Stimulated activated CD8-positive, alpha-beta memory T cell treated with anti-CD3 and anti-CD28 coated beads, Interleukin-12 subunit alpha, Interleukin-12 subunit beta, amount 100 ng/mL, for 4 hours (primary cell): ENCODE measurements at places on chromosomes 11 and 22.

DNA sequence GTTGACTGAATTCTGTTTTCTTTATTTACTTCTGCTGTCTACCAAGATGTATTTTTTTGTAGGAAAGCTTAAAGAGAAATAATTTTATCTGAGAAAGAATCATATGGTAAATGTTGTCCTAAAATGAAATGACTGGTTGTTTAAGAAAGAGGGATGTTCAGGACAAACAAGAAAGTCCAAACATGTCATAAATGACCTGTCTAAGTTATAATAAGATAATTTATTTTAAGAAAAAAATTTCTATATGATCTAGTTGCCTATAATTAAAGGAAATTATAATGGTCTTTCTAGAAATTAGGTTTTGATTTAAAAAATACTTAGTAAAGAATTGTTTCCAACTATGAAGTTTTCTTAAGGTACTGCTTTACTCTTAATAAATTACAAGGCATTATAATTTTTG lies 10.5 kb downstream of the SCGB2A2 start:
- no peak for DNase-seq

DNA sequence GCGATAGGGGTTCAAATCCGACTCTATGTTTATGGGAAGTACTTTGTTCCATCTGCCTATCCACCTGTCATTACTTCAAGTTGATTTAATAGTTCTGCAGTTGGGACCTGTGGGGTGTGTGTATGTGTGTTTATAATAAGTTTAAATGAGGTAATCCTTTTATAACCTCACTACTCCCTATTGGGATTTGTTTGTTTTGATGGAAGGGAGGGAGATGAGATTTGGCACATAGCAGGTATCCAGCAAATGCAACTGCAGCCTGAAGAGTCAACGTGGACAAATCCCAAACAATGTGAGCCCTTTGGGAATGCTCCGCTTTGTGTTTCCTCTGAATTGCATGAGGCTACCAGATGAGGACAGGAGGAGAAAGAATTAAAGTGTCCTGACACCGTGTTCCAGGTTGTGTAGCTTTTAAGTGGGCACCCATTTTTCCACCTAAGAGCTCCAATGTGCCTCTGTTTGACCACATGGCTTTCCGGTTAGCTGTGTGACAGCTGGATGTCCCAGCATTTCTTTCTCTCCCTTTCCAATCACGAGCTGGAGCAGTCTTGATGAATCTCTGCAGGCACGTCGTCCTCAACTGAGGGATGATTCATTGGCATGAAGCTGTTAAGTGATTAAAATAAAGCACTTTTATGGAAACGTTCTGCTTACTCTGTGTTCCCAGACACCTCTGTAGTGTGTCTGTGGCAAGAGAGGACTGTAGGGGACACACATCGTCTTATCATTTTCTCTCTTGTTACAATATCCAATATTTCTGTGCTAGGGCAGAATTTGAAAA lies 610.7 kb downstream of the NTM start:
- no peak for DNase-seq

DNA sequence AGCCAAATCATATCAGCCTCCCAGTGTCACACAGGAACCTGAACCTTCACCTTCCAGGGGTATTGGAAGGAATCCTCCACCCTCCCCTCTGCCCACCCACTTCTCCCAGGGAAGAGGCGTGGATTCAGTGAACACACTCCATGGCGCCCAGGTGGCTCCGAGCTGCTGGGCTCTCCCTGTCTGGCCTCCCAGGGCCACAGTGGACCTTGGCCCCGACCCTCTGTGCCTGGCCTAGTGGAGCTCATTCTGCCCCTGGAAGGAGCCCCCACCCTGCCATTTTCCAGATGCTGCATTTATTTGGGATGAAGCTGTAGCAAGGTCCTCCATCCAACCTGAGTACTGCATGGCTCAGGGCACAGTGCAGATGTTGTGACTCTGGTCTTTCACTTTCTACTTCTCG lies 1340.1 kb downstream of the TBC1D22A start:
- DNase-seq: no peak

GRCh38 chr11:79108851-79109250 lies 332.0 kb downstream of the TENM4 start:
- DNase-seq: no peak

- DNase-seq: no peak
Measured at GRCh38 chr11:66958956-66959274, 732 bp upstream of the PC start.

GRCh38 chr11:125921042-125921441 lies 16.7 kb downstream of the DDX25 start:
- no peak for DNase-seq

GRCh38 chr22:44575381-44576268 lies 77.6 kb upstream of the RTL6 start:
- no peak for DNase-seq

- DNase-seq: no peak
Measured at GRCh38 chr11:16804104-16804947, 65.9 kb downstream of the C11orf58 start.

DNA sequence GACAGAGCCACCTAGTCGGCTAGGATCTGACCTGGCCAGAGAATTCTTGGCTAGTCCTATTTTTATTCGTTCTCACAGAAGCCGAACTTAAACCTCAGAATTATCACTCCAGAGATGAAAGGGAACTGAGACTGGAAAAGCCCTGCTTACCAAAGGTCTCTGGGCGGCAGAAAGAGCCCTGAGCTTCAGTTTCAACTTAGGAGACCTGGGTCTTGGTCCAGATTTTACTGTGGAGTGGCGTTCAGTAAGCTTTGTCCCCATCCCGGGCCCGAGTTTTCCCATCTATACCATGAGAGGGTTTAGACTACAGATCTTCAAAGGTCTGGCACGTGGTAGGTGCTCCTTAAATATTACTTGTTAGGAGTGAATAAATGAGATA lies 516 bp downstream of the NEU3 start:
- DNase-seq: no peak

- peak; percentile 49 for DNase-seq
Measured at GRCh38 chr11:115504276-115505158, at the start of gene CADM1. Gene CADM1 (minus strand): TSS chr11:115504415.

DNA sequence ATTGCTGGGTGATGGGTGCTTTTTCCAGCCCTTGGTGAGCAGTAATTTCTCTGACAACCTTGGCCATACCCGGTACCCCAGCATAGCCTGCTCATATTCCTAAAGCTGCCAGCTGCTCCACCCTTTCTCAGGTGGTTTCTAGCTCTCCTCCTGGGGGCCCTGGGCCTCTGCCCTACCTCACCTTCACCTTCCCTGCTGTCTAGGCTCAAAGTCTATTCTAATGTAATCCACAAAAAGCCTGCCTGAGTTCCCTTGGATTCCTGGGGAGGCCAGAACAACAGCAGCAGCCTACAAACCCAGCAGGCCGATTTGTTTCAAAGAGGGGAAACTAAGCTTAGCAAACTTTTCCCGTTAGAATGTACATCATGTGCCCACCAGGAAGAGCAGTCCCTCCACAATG lies 117.6 kb downstream of the DSCAML1 start:
- DNase-seq: no peak

GRCh38 chr11:57703341-57703740 lies 8.7 kb downstream of the MED19 start:
- DNase-seq: no peak

GRCh38 chr11:12785901-12786300 lies 111.7 kb downstream of the TEAD1 start:
- DNase-seq: no peak

DNA sequence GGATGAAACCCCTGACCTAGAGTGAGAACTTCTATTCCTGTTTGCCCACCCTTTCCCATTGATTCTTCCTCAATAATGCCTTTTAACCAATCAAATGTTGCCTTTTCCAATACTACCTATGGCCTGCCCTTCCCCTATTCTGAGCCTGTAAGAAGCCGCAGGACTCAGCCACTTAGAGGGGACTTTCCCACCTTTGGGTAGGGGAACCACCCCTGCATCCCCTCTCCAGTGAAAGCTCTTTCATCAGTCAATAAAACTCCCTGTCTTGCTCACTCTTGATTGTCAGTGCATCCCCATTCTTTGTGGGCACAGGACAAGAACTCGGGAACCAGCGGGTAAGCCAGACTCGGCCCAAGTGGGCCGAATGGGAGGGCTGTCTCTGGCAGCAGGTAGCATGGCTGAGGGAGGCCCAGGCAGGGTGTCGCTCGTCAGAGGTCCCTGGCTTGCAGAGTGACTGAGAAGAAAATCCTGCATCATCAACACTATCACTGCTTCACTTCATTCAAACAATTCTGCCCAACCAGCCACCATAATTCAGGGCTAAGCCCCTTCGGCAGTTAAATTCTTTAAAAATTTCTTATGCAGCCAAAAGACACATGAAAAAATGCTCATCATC lies 30.4 kb downstream of the LDHAL6A start:
- no peak for DNase-seq

- DNase-seq: no peak
Measured at GRCh38 chr11:96167787-96168186, 175.2 kb downstream of the MAML2 start.

DNA sequence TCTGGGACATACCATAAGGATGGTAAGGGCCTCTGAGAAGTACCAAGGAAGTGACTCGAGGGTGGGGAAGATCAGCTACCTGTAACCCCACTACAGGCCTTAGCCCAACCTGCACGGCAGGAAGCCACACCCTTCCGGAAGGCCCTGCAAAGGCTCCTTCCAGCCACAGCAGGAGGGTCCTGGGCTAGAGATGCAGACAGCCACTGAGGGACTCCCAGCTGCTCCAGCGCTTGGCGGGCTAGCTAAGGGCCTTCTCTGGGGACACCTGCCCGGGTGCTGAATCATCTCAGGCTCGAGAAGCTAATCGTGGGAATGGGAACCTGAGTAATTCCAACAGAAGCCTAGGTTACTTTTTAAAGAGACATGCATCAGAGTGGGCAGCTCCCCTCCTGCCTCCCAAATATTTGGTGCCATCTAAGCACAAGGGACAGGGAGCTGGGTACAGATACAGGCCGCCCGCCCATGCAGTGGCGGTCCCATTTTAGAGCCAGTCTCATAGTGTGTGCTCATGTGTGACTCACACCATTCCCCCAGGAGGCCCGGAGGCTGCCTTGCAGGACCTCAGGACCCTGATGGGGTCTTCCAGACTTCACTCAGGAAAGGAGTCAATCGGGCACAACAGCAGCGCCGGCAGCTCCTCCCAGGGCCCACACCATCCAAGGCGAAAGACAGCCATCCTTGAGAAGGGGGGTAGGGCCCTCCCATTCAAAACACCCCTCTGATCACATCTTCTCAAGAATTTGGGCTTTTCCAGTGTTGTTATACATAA lies 8.0 kb downstream of the MYH9 start:
- DNase-seq: no peak

DNA sequence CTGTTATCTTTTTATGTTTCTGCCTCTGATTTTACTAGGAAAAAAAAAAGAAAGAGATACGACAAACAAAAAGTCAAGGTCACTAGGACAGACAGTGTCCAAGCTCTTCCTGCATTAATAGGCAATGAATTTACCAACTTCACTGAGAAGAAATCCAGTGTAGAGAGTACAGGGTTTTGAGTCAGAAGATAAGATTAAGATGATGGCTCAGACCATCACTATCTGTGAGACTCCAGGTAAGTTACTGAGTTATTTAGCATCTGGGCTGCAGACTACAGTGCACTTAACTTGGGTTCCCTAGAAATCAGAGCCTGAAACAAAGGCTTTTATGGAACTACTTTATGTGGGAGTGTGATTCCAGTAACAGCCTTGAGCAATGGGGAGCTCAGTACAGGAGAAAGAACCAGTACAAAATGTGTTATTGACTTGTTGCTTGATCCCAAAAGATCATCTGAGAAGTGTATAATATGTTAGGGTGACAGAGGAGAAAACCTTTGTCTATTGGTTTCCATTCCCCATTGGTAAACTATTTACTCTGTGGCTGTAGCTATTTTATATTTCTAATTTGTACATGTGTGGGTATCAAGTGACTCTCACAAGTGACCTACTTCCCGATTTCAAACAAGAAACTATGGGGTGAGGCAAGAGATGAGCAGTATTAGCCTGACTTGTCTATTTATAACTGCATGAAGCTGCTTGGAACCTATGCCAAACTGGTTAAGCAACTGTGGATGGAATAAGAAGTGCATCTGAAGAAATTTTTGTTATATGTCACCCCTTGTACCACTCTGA lies 395.8 kb downstream of the RAB38 start:
- no peak for DNase-seq

DNA sequence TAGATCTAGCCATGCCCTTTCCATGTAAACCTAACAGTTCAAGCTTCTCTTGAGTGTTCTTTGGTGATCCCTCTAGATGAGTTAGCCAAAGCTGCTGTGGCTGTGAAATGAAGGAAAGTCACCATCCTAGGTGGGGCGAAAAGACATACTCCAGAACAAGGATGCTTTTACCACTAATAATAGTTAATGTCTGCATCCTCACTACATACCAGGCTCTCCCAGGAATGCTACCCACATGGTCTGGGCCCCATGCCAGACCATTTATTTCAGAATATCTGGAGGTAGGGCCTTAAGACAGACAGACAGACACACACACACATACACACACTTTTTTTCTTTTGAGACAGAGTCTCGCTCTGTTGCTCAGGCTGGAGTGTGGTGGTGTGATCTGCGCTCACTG lies 14.7 kb downstream of the ABTB2 start:
- no peak for DNase-seq

- DNase-seq: no peak
Measured at GRCh38 chr22:22764085-22764484, 119.7 kb downstream of the GGTLC2 start.

GRCh38 chr11:134537941-134538340 lies 125.9 kb upstream of the B3GAT1 start:
- no peak for DNase-seq

DNA sequence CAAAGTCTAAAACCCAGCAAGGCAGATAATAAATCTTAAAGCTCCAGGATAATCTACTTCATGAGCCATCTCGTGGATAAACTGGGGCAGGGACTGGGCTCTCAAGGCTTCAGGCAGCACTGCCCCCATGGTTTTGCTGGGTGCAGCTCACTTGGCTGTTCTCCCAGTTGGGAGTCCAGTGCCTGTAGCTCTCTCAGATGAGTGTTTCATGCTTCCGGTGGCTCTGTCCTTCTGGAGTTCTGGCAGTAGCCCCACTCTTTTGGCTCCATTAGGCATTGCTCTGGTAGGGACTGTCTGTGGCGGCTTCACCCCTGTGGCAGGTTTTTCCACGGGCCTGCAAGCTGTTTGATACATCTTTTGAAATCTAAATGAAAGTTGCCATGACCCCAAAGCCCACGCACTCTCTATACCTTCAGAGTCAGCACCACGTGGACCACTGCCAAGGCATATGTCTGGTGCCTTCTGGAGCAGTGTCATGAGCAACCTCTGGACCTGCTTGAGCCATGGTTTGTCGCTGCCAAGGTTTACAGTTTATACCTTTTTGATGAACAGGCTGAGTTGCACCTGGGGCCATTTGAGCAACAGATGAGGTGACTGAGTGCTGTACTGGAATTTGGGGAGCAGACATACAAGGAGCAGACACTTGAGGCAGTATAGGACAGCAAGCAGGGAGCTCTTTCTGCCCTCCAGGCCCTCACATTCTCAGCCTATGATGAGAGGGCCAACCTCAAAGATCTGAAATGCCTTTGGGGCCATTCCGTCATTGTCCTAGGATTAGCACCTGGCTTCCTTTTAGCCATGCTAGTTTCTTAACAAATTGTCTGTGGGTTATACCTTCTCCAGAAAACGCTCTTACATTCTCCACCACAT lies 48.6 kb downstream of the MTNR1B start:
- no peak for DNase-seq

GRCh38 chr11:59200423-59200746 lies 12.3 kb downstream of the MPEG1 start:
- no peak for DNase-seq

- DNase-seq: no peak
Measured at GRCh38 chr22:26334232-26334631, 94.8 kb upstream of the ASPHD2 start.
